ENCODE measurements at places on chromosomes 3 and 15.

GRCh38 chr15:92161039-92161670, 232.5 kb upstream of the ST8SIA2 start:
- DNase-seq = no peak

GRCh38 chr3:13874891-13875290, 5.0 kb downstream of the WNT7A start:
- no peak for DNase-seq

- no peak for DNase-seq
Measured at GRCh38 chr3:189598530-189599225, 32.5 kb upstream of the TP63 start.

DNA sequence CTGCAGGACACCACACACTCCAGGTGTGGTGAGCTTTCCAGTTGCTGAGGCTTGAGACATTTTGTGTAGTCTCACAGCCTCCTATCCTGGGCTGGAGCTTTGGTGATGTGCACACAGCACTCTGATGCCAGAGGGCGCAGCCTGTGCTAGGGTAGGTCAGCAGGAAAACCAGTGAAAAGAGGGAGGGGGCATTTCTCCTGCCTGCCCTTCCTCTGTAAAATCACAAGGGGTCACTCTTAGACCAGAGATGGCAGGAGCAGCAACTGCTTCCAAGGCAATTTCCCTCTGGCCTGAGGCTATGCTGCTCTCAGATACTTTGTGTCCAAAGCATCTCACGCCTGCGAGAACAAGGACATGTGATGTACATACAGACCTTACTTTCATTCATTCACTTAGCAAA, 16.5 kb upstream of the MUSTN1 start:
- peak; percentile 40 for DNase-seq

DNA sequence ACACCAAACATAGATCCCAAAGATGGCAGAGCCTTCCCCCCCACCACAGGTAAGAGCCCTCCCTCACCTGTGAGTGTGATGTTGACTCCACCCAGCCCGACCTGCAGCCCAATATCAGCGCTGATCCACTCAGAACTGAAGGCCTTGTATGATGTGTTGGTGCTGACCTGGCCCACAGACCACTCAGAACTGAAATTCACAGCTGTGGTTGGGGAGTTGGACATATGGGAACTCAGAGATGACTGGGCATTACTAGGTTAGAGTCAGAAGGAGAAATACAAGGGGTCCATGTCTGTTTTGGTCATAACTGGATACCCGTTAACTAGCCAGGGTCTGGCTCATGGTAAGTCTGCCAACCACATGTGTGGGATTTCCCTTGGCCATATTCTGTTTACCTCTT, 6.9 kb downstream of the DUOXA2 start:
- no peak for DNase-seq

DNA sequence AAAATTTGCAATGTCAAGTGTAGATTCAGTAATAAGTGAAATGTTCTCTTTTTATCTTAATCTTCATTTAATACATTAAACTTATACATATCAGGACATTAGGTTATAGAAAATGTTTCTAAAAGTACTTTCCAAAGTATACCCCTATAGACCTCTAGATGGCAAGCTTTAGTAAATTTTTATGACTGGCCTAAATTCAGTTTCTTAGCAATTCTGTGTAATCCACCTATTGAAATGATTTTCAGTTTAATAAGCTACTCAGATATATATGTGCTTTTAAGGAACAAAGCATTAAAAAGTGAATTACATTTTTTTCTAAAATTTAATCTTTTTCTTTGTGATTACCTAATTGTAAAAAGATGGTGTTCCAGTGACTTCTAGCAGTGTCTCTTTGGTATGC, 342.2 kb downstream of the GBE1 start:
- peak; percentile 29 for DNase-seq

DNA sequence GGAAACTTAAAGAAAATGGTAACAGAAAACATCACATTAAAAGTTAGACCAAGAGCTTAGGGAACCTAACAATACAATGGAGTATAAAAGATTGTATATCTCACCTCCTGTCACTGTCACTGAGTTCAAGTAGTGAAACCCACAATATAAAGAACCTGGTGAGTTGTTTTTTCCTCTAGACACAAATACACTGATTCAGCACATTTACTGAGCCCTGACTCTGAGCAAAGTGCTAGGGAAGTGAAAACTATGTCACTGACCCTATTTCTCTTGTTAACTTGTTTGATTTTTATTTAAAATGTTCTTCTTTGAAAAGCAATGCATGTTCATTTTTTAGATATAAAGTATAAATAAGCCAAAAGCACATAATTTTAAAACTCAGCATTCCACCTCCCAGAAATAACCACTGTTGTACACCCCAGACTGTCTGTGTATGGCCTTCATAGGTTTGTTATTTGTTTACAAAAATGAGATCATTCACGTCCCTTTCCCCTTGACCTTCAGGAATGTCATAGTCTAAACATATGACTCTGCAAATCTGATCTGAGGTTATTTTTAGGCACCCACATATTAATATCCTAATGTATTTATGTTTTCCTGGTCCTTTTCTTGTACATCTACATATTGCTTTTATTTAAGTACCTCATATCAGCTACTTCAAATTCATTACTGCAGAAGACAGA, 69.2 kb upstream of the CSTA start:
- no peak for DNase-seq

DNA sequence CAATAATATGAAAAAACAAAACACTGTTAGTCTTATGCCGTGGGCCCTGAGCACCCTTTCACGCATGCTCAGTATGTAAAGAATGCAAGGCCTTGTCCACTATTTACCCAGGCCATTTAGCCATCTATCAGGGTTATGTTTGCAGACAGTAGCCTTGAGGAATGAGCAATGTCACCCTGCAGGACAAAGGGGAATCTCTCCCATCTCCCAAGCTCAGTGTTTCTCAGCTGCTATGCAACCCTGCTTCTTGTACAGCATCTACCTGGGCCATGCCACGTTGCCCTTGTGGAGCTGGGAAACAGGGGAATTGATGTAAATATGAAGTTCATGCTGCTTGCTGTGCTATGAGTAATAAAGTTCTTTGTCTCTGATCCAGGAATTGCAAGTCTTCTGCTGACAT, 51.5 kb upstream of the SLCO2A1 start:
- no peak for DNase-seq

DNA sequence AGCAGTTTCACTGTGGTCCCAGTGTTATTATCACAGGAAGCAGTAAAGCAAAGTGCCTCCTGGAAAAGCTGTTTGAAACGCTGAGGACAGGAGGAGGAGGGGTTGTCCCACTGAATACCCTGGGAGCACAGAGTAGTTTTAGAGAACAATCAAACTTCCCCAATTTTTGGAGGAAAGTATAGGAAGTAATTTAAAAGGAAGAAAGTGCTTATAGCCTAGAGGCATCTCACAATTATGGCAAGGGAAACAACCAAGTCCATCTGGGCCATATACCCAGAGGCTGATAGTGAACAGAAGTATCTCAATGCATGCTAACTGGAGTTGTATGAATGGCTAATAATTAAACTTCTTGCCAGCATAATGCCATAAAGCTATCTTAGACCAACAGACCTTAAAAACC, 137.2 kb upstream of the EPHA6 start:
- DNase-seq = no peak

DNA sequence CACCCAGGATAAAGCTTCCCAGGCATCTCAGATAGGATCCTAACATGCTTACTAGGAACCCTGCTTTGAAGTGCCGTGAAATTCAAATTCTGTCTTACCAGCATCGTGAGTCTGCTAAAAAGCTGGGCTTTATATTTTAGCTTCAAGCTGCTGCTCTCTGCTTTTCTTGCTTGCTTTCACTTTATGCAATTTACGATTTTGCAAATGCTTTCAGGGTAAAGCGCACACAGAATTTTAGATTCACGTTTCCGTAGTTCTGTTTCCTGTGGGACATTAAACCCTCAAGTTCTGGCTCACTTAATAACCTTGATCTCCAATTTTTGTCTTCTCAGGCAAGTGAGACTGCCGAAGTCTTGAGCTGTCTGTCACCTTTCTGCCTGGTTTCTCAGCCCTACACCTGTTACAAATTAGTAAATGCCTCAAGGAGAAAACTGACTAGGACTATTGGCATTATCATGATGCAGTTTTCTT, 170.5 kb upstream of the TGFBR2 start:
- DNase-seq = no peak

DNA sequence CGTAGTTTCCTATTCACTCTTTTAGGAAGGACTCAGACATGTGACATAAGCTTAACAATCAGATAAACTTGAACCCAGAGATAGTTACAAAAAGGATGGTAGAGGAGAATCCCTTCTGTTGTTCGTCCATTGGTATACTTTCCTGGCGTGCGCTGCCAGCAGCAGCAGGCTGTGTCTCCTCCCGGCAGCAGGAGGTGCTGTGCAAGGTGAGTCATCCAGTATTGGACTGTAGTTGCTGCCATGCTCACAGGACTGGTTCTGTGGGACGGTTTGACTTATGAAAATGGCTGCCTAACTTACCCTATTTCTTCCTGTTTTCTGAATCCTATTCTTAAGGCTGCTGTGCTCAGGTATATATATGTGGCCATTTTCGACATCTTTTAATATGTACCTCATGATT, 253.4 kb upstream of the LRRC3B start:
- no peak for DNase-seq

DNA sequence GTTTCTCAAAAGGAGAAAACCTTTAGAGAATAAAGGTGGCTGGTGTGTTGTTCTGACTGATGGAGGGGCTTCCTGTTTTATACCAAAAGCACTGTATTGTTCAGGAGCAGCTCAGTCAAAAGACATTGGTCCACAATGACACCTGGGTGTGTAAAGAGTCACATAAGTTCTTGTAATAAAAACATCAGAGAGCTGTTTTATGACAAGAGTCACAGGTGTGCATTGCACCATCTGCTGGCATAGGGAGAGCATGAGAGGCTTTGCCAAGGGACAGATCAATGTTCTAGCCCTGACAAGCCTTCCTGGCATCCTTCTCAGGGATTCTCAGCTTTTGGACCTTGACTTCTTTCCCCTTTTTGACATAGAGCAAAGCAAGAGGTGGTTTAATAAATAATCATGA, 20.4 kb downstream of the ARPP21 start:
- DNase-seq = no peak

- DNase-seq = no peak
Measured at GRCh38 chr15:60001610-60002527, 2.2 kb upstream of the FOXB1 start.
